ENCODE measurements at places on chromosomes 3 and 15. TPM values are rescaled to one million over a fixed set of nuclear protein-coding genes. Genes with fewer than 3 reads are reported as not detected.

Gene GOLGA6L4
- 6.3 TPM for total RNA-seq

Gene PATL2
- 1.6 TPM for total RNA-seq

Gene UBA3
- total RNA-seq, result 23.3 TPM

Gene PLAAT1
- not detected for total RNA-seq

Gene CPN2
- total RNA-seq, result not detected

Gene NOX5
- 0.26 TPM for total RNA-seq

Gene SPRED1
- 12.9 TPM for total RNA-seq

Gene HES1
- 28.5 TPM for total RNA-seq

Gene ASB14
- total RNA-seq, result not detected

Gene RASGRF1
- 3.6 TPM for total RNA-seq

Gene VIPR1
- total RNA-seq, result 10.6 TPM

Gene KCNAB1
- 5.3 TPM for total RNA-seq

Gene RHCG
- 0.52 TPM for total RNA-seq

Gene DNAH1
- 14.8 TPM for total RNA-seq

Gene GRK7
- not detected for total RNA-seq

Gene C3orf20
- not detected for total RNA-seq

Gene ST3GAL6
- 8.0 TPM for total RNA-seq

Gene CCR5
- not detected for total RNA-seq
